ENCODE measurements at places on chromosomes 7 and 10. TPM values are rescaled to one million over a fixed set of nuclear protein-coding genes. Genes with fewer than 3 reads are reported as not detected.

The EPHB6 gene
- 2.7 TPM for total RNA-seq

The FERD3L gene
- not detected for total RNA-seq

The TMEM196 gene
- not detected for total RNA-seq

The XRCC2 gene
- total RNA-seq, result 10.8 TPM

The PITX3 gene
- total RNA-seq, result not detected

The TFPI2 gene
- 6.5 TPM for total RNA-seq

The PTF1A gene
- total RNA-seq, result not detected

The LGI1 gene
- total RNA-seq, result not detected

The CYP2C9 gene
- total RNA-seq, result not detected

The ZNF722 gene
- not detected for total RNA-seq

The UBN2 gene
- total RNA-seq, result 2.8 TPM

The SFMBT2 gene
- 0.57 TPM for total RNA-seq

The VPS41 gene
- 116 TPM for total RNA-seq

The SDK1 gene
- total RNA-seq, result 1.8 TPM

The PYROXD2 gene
- total RNA-seq, result 10.9 TPM

The EVX1 gene
- total RNA-seq, result not detected

The PRPS1L1 gene
- not detected for total RNA-seq

The ITGB8 gene
- 17.8 TPM for total RNA-seq

The PDZD7 gene
- total RNA-seq, result 2.2 TPM

The BAMBI gene
- 43.8 TPM for total RNA-seq

The PKD2L1 gene
- total RNA-seq, result not detected

The PILRA gene
- total RNA-seq, result not detected

The GPR22 gene
- not detected for total RNA-seq

The SPAM1 gene
- not detected for total RNA-seq

The CELF2 gene
- total RNA-seq, result 0.10 TPM

The PLEKHS1 gene
- total RNA-seq, result not detected

The GBX1 gene
- total RNA-seq, result 0.41 TPM

The FAM25A gene
- not detected for total RNA-seq

The SMO gene
- total RNA-seq, result 31.4 TPM

The PVRIG gene
- total RNA-seq, result not detected

The TLL2 gene
- total RNA-seq, result 0.12 TPM

The ZNF485 gene
- total RNA-seq, result 1.4 TPM

Data from A172 (cell line).